ENCODE measurements at places on chromosomes 5 and 9.

- DNase-seq, result no peak
Measured at GRCh38 chr9:26949637-26950069, 2.6 kb upstream of the PLAA start.

DNA sequence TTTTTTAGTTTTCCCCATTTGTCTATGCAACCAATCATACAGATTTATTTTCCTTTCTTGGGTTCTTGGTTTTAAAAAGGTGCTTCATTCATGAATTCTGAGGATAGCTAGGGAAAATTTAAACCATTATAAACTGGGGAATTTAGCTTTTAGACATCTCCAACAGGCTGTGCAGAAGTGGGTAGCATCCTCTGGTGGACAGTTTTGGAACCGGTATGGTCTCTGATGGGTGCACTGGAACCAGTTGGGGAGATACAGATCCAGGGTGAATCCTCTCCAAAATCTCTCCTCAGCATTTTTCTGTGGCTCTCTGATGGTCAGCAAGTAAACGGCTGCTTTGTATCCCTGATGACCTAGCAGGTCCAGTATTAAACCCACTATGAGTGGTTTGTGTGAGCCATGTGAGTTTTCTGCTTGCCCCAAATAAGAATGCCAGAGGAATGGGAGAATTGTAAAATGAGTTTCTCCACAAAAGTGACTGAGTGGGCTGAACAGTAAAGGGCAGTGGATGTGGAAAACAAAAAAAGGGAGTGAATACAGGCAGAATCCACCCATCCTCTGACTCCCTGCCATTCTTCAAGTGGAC lies 9.1 kb upstream of the DNAJC25 start:
- no peak for DNase-seq

DNA sequence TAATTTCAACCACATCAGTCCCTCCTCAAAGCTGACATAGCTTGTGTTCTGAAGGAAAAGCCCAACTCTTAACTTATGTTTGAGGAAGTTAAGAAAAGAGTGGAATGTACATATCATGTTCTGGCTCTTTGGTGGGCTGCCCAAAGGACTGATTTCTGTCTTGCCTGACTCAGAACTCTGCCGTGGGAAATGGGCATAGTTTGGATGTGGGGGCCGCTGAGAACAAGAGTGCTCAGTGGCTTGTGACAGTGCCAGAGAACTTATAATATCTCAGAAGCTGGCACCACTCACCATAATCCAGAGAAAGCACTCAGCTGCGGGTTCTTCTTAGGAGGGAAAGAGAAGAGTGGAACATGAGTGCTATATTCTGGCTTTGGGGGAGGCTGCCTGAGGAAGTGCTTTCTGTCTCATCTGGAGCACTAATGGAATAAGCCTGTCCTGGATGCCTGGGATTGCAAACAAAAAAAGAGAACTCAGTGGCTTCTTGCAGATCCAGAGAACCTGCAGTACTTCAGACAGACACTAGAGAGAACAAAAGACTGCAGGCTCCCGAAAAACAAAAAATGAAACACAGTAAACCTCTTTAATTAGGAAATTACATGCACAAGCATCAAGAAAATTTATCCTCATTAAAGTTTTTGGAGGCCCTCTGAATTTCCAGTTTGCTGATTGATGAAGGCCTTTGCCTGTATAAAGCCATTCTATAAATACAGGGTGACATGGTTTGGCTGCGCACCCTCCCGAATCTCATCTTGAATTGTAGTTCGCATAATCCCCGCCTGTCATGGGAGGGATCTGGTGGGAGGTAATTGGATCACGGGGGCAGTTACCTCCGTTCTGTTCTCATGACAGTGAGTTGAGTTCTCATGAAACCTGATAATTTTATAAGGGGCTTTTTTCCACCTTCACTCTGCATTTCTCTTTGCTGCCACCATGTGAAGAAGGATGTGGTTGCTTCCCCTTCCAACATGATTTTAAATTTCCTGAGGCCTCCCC lies 207.0 kb downstream of the DMAC1 start:
- DNase-seq, result no peak

DNA sequence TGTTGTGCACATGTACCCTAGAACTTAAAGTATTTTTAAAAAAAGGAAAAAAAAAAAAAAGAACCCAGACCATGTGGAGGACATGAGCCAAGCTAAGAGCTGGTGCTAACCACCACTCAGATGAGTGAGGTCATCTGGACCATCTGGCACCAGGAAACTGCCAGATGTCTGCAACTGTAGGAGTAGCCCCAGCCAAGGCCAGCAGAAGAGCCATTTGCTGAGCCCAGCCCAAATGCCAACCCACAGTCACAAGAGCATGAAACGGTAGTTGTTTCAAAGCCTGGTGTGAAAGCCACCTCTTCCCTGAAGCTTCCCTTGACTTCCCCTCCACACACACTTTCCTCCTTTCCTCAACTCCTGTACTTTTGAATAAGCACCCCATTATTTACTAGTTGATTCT lies 69.2 kb upstream of the FCN1 start:
- no peak for DNase-seq

DNA sequence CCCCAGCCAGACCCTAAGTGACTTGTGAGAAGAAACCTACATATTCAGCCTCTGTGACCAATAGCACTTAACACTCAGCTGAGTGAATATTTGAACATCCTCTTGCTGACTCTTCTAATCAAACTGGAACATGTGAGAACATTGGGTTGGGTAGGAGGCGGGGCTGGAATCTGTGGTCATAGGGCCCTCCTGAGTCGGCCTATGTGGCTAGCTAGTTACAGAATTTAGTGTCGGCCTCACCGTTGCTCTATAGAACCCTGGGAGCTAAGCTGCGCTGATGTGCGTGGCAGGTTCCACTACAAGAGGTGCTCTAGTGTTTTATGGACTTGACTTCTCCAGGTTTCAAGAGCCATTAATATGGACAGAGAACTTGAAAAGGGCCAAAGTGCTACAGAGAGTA lies 138.8 kb downstream of the DROSHA start:
- DNase-seq, result no peak
